ENCODE measurements at places on chromosomes 2 and 18.

DNA sequence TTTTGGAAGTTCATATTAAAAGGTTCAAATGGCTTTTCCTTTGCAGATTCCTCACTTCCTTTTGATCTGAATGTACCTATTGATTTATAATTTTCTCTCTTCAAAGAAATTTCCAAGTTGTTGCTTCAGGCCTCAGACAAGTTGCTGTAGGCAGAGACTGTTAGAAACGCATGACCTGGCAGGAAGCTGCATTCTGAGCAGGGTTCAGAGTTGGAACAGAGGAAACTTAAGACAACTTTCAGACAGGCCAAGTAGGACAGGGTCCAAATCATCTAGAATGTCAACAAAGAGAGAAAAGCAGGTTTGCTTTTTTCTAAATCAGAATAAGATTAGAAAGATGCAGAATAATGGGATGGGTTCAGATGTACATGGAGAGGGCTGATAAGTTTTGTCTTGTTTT is 416.3 kb downstream of the LRP1B start:
- no peak for DNase-seq

GRCh38 chr2:179555691-179556283 is 291.2 kb upstream of the SESTD1 start:
- no peak for DNase-seq

DNA sequence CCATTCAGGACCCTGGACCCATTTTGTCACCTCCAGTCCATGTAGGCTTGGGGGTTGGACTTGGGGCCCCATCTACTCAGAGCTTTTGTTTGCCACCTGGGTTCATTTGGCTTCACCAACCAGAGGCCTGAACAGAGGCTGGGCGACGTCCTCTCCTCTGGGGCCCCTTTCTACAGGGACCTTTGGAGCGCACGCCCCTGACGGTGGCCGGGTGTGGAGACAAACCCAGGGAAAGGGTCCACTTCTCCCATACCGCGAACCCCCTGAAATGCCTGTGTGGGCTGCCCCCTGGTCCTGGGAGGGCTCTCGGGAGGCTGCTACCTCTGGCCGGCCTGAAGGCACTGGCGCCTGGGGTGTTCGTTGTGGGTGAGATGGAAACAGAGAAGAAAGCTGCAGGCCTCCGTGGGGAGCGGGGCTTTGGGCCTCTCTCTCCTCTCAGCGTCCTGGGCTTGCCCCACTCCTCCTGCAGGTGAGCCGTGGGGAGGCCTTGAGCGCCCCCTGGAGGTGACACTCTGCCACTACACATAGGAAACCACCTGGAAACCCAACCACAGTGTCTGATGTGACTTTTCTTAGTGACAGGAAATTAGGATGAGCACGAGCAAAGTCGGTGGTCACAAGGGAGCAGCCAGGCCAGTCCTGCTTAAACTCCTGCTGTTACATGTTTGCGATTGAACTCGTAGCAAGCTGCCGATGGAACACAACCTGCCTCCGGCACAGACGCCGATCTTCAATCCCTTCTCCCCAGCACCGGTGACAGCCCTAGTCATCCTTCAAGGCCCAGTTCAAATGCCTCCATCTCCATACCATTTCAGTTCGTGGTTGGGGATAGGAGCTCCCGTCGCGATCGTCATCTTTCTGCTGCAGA is 12.0 kb upstream of the NTSR2 start:
- DNase-seq, result peak; percentile 58

- no peak for DNase-seq
Measured at GRCh38 chr2:226791056-226791486, 8.5 kb downstream of the IRS1 start.

DNA sequence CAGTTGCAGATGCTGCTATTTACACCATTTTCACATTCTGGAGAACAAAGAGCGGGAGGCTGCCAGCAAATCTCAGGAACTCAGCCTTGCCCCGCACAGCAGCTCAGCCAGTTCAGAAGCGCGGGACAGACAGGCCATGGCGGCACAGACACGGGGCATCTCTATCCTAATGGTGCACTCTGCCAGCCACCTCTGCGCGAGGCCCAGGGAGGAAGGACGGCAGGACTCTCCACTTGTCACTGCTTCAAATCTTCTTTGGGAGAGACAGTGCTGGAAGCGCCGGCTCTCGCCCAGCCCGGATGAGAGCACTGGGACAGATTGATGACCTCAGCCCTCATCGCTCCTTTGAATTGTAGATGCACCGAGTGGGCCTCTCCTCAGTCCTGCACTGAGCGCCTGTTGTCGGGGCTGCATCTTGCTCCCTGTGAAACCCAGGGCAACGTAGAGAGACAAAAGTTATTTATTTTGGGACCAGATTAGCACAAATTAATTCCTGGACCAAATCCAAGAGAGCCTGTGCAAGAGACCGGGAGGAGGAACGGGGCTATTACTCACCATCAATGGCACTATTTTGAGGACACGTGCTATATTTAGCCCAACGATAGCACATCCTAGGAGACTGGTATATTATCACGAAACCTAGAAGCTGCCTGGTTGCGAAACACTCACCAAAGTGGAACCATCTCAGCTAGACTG is 211.4 kb upstream of the SMIM21 start:
- DNase-seq, result no peak

DNA sequence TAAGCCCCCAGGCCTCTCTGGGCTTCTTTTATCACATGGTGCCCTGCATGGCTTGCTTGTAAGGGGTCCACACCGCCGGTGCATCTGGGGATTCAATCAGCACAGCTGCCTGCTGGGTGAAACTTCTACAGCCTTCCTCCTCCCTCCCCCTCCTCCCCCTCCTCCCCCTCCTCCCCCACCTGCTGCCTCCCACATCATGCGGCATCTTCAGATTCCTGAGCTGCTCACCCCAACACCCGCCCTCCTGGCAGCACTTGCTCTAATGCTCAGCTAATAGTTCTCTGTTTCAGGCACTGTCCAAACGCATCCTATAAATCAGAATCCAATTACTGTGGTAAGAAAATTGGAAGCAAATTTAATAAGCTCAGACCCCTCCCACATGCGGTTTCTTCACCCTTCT is 150.7 kb downstream of the GALNT14 start:
- no peak for DNase-seq

- no peak for DNase-seq
Measured at GRCh38 chr2:189570570-189571031, 10.0 kb downstream of the SLC40A1 start.

DNA sequence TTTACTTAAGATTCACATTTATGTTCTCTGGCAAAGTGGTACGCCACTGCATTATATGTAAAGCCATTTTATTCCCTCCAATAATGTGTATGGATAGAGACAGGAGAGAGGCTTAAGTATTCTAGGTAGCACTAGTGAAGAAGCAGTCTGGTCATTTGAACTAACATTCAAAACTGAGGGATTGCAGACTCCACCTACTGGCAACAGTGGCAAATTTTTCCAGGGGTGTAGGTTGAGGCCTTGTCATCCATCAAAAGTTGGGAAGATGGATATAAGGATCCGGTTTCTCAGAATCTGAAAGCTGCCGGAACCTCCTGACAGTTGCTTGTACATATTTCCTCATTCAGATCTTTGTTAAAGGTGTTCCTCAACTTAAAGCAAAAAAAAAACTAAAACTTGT is 465.5 kb upstream of the FSHR start:
- DNase-seq, result no peak

GRCh38 chr2:202831242-202832220 is 40.0 kb downstream of the ICA1L start:
- peak; percentile 40 for DNase-seq

DNA sequence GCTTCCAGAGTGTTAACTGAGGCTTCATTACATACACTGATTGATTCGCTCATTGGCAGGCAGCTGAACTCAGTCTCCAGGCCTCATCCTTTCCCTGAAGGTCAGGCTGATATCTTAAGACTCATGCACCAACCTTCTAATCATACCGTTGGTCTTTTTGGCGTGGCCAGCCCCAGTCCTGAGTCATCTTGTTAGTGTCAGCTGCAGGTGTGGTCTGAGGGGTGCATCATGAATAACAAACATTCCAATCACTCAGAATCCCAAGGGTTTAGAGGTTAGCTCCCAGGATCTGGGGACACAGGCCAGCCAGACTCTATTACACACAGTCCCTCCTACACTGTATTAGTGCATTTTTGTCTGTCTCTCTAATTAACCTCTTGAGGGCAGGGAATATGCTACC is 271.5 kb downstream of the HRH4 start:
- no peak for DNase-seq

DNA sequence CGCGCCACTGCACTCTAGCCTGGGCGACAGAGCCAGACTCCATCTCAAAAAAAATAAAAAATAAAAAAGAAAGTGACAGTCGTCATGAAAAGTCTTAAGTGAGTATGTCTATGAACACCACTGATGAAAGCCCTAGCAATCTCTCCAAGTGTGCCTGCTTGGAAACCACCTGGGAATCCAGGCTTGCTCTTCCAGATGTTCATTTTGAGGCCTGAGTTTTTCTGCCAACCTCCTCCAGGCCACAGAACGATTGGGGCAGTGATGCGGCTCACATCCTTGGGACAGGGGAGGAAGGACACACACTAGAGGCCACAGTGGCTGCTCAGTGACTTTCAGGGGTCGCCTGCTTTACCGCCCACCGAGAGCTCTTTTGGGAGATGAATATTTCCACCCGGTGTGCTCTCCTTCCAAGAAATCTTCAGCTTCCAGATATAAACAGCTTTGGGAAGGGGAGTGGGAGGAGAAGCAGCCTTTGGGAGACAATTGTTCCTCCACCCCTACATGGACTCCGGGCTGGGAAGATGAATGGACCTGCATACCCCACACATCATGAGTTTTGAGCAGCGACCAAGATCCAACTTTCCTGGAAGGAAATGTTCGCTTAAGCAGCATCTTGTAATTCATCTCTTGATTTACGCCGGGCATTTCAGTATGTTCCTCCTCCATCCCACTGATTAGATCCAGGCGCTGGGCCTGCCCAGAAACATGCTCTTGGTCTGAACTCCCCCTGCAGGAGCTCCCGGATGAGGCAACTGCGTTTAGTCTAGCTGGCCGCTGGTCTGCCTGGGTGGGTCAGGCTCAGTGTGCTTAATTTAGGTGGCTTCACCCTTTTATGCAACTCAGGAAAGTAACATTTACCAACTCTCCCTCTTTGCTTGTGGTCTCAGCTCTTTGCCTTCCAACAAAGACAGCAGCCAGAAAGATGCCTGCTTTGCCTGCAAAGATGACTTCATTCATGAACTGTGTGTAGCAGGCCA is 6.2 kb upstream of the ARMC9 start:
- no peak for DNase-seq

DNA sequence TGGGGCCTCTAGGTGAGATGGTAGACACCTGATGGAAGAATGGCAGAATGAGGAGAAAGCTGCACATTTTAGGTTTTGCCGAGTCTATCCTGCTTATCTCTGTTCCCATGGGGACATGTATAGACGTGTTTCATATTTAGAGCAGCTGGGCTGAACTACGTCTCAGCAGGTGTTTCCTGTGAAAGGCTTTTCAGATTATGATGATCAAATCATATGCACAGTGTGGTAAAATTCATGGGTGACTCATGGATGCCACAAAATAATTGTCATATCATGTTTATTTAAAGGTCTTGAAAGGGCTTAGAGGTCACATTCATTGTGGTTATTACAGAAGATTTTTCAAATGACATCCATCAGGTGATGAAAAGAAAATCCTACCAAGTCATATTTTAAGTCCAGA is 90.5 kb downstream of the ICOS start:
- DNase-seq, result peak; percentile 36

DNA sequence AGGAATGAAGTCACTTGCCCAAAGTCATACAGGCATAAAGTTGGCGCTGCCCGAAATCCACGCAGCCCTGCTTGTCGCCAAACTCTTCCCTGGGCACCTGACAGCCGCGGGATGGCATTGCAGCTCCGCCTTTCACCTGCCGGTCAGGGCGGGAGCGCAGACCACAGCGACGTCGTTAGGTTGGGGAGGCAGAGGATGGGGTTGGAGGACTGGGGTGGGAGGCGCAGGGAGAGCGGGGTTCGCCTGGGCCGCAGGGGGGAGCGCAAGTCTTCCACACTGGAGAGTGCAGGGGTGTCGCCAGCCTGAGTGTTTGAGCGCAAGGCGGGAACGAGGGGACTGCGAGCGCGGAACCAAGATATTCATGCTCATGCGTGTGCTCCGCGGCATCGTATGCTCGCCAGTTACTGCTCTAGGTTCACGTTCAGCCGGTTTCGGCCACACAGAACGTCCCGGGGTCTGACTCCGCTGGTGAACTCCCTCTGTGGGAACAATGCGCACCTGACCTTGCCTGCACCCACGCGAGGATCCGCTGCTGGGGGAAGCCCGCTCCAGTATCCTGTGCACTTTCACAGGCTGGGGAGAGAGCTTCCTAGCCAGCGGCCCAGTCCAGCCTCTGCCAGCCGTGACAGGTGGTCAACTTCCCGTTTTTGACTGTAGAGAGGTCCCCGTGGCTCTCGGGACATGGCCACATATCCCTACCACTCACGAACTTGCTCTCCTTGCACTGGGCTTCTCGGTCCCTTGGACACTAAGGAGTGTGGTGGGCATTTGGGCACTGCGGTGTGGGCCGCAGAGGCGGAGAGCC is 767 bp upstream of the NPPC start:
- peak; percentile 12 for DNase-seq

DNA sequence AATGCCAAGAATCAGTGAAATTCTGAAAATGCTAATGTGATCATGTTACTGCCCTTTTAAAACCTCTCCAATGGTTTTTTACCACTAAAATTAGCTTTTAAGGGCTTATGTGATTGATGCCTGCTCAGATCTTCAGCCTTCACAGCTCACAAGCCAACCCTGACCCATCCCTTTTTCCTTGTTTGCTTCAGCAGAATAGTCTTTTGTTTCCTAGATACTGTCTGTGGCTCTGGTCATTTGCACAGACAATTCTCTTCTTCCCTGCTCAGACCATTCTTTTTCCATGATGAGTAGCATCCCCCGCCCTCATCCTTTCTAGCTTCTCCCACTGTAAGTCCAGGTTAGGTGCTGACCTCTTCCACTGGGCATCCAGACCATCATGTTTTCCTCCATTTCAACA is 164.9 kb upstream of the NT5C1B start:
- DNase-seq, result no peak

DNA sequence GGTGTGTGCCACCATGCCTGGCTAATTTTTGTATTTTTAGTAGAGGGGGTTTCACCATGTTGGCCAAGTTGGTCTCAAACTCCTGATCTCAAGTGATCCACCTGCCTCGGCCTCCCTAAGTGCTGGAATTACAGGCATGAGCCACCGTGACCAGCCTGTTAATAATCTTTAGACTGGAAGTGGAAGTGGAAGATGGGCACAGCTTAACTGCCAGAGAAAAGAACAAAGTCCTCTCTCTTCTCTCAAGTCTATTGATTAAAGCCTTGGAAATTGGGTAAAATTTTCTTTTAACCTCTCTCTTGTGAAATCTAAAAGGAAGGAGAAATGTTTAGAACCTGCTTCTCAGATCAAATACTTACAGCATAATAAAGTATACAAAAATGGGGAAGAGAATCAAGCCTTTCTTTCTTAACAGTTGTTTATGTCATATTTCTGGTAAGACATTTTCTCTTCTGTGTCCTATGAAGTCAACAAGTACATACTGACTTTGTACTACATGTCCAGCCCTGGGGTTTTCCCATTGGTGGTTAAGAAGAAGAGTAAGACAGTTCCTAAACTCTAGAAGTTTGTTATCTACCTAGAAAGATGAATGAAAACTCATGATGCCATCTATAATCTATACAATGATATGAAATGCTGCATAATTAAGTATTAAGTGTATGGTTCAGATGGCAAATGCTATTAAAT is 4.6 kb downstream of the TMEM169 start:
- DNase-seq, result no peak
